ENCODE measurements at places on chromosomes 7 and 10. TPM values are rescaled to one million over a fixed set of nuclear protein-coding genes. Genes with fewer than 3 reads are reported as not detected.

The LRRC4 gene
- 0.22 TPM for total RNA-seq

The AMPH gene
- total RNA-seq = 1.5 TPM

The SSC4D gene
- 0.55 TPM for total RNA-seq

The CFAP43 gene
- 0.11 TPM for total RNA-seq

The SGMS1 gene
- total RNA-seq = 45.4 TPM

The HOXA9 gene
- total RNA-seq = 8.6 TPM

The NUTM2A gene
- not detected for total RNA-seq

The SEMA3C gene
- 345 TPM for total RNA-seq

The PTPRZ1 gene
- 0.89 TPM for total RNA-seq

Data from uterine smooth muscle cell (primary cell).